ENCODE measurements at places on chromosomes 12 and 14.

- DNase-seq, result peak; percentile 10
Measured at GRCh38 chr12:51886021-51886710, 1.7 kb upstream of the ANKRD33 start.

DNA sequence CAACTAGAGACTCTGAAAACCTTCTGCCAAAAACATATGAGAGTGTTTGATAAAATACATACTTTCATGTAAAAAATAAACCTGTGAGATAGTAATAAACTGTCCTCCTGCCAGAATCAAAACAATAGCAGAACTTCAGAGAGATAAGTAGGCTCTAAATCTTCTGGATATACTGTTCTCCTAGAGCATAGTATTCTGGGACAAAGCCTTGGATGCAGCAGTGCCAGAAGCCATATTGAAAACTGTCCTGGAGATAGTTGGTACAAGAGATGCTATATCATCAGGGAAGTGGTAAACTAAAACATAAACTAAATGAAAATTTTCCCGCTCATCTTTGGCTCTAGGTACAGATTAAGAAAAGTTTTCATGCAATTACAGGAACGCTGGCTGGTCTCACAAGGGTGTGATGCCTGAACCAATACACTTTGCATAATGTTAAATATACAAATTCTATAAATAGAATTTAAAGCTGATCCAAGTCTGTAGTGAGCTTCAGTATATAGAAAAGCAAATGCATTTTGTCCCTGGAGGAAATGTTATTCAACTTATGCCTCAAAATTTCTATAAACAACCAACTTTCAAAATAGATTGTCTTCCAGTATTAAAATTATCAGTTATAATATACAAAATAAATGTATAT is 355.6 kb downstream of the ADAMTS20 start:
- DNase-seq, result no peak

DNA sequence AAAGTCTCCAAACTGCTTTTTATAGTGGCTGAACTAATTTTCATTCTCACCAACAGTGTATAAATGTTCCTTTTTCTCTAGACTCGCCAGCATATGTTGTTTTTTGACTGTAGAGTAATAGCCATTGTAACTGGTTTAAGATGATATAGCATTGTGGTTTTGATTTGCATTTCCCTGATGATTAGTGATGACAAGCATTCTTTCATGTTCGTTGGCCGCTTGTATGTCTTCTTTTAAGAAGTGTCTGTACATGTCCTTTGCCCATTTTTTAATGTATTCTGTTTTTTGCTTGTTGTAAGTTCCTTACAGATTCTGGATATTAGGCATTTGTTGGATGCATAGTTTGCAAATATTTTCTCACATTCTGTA is 404.9 kb downstream of the FLRT2 start:
- no peak for DNase-seq

DNA sequence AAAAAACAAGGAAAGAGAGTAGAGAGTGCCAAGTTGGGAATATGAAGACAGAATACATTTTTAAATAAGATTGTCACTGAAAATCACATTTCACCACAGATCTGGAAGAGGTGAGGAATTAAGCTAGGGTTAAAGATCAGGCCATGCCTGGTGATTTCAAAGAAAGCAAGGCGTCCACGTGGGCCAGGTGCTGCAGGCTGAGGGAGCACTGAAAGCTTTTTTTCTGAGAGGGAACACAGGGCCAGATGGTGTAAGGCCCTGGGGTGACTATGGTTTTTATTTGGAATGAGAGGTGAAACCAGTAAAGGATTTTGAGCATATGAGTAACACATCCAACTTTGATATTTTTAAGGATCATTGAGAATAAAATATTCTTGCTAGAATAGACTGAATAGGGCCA is 20.9 kb downstream of the SYT1 start:
- no peak for DNase-seq

- no peak for DNase-seq
Measured at GRCh38 chr12:84161296-84161695, 751.3 kb downstream of the SLC6A15 start.

- no peak for DNase-seq
Measured at GRCh38 chr14:42057111-42057510, 450.4 kb downstream of the LRFN5 start.

DNA sequence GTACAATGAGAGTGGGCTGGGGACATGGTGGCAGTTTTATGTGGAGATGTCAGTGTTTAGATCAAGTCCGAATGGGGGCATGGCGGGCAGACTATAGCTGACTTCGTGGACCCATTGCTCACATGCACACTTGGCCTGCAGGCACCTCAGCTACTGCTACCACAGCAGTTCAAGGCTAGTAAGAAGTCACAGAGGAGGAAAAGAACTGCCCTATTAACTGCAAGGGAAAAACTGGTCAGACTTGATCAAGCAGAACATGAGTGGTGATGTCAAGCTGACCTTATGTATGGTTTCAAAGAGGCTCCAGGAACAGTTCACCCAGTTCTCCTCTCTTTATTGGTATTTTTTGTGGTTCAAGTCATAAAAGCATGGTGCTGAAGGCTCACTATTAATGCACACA is 30.2 kb upstream of the FRS2 start:
- no peak for DNase-seq

- DNase-seq, result no peak
Measured at GRCh38 chr12:109214131-109214530, 95.0 kb downstream of the FOXN4 start.

DNA sequence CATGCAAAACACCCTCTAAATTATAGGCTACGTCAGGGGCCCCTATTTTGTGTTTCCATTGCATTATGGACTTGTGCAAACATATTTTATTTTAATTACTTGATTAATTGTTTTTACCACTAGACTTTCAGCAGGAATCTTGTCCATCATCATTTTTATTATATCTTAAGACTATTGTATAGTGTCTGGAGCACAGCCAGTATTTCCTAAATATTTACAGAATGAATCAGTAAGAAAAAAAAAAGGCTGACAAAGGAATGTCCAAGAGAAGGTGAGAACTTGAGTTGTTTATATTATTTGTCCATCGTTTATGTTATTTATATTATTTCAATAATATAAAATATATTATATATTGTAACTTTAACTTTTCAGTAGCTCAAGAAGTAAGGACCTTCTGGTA is 664.7 kb downstream of the SLC6A15 start:
- DNase-seq, result no peak

DNA sequence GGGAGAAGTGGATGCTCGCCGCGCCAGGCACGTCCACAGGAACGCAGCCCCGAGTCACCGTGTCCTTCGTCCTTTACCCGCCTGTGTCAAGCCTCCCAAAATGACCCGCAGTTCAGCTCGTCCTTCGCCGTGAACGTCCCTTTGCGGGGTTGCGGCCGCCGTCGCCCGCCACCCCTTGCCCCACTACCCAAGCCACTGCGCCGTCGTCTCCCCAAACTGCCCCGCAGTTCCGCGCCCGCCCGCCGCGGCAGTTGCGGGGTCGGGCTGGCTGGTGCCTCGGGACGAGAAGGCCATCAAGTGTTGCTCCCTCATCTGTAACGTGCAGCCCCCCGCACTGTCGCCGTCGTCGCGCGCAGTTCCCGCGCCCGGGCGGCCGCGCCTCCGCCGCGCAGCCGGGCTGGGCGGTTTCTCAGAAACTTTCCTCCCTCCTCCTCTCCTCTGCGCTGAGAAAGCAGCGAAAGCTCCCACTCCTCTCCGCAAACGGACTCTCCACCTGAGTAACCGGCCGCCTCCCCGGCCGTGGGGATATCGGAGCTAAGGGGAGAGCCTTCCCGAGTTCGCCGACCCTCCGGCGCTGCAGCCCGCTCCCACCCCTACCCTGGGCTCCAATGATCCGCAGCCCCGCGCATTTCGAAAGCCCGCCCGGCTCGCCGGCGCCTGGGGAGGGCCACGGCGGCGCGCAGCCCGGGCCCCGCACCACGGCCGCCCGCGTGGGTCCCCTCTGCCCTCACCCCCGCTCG is 6.7 kb downstream of the CDKN1B start:
- no peak for DNase-seq

DNA sequence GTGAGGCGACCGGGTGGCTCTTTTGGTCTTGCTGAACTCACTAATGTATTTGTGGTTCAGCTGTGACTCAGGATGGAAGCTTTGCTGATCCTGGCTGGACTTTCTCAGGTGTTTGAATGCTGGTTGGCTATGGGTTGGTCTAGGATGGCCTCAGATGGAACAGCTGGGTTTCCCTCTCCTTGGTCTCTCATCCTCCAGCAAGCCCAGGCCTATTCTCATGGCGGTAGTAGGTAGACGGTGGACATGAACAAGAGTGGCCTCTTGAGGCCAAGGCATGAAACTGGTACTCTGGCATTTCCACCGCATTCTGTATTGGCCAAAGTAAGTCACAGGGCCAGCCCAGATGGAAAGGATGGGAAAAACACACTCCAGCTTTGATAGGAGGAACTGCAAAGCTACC is 11.8 kb upstream of the POLR3B start:
- DNase-seq, result no peak

GRCh38 chr12:106994579-106995220 is 7.8 kb upstream of the MTERF2 start:
- DNase-seq, result no peak

DNA sequence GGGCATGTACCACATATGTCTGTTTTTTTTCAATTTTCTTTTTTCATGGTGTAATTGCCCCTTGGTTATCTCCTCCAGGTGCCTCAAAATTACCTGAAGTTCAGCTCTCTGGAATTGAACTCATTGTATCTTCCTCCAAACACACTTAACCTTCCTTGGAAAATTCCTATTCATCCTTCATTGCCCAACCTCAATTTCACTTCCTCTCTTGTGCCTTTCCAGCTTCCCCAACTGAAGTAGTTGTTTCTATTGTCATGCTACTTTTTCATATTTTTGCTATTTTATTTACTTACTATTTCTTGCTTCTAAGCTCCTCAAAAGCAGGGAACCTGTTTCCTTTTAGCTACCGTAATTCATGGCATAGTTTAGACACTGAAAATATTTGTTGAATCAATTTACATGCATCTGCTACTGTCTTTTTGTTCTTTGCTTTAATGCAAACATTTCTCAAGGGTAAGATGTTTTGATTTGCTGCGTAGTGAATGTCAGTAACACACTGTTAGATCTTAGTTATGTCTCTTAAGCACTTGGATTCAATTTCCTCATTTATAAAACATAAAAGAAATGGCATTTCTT is 37.0 kb upstream of the STXBP6 start:
- DNase-seq, result no peak

DNA sequence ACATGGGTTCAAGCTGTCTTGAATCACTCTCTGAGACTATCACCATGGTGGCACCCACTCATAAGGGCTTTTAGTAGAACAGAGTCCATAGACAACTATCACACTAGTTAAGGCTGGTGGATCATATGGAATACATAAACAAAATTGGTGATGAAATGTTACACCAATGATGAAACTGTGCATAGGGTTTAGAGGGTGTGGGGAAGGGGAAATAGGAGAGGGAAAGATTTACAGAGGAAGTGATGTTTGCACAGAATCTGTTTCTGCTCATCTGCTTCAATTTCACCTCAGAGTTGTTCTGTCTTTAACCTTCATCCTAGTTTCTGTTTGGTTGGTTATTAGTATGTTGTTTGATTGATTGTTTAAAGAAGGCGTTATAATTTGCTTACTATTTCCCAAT is 2.4 kb upstream of the RXYLT1 start:
- DNase-seq, result no peak

All from activated CD8-positive, alpha-beta memory T cell treated with anti-CD3 and anti-CD28 coated beads for 1 hour (primary cell).